ENCODE measurements at places on chromosomes 2 and 18. TPM values are rescaled to one million over a fixed set of nuclear protein-coding genes. Genes with fewer than 3 reads are reported as not detected.

DNA sequence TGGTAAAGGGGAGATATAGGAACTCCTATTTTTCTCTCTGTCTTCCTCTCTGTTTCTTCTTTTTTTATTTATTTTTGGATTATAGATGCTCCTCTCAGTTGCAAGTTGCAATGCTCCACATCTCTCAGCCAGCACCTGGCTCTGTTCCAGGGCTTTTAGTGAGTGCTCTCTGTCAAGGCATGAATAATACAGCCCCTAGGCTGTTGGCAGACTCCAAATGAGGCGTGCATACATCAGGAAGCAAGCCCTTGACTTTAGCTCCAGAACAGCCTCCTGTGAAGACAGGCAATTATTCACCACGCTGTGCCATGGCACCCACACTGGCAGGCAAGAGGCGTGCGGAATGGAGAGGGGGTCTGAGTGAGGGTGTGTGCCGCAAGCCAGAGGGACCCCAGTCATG is 228.1 kb upstream of the PXDN start:
- peak; percentile 74 for DNase-seq

GRCh38 chr2:83967854-83968253 is 491.2 kb downstream of the SUCLG1 start:
- DNase-seq: no peak

The GRHL1 gene
- total RNA-seq: 0.36 TPM

GRCh38 chr2:715854-716560 is 38.8 kb upstream of the TMEM18 start:
- peak; percentile 20 for DNase-seq

The LIMS3 gene
- 3.1 TPM for total RNA-seq

- DNase-seq: peak; percentile 94
These were observed 2.7 kb downstream of the PER2 start for GRCh38 chr2:238285653-238286082.

GRCh38 chr2:61161888-61162287 is at the start of gene C2orf74:
TSS of gene C2orf74 (plus strand) at chr2:61162188. CDS start at chr2:61162515, 327 bp downstream.
- DNase-seq: no peak

- DNase-seq: no peak
These were observed 8.3 kb upstream of the POMC start for GRCh38 chr2:25176541-25177181.

The ZNF521 gene
- 7.6 TPM for total RNA-seq

DNA sequence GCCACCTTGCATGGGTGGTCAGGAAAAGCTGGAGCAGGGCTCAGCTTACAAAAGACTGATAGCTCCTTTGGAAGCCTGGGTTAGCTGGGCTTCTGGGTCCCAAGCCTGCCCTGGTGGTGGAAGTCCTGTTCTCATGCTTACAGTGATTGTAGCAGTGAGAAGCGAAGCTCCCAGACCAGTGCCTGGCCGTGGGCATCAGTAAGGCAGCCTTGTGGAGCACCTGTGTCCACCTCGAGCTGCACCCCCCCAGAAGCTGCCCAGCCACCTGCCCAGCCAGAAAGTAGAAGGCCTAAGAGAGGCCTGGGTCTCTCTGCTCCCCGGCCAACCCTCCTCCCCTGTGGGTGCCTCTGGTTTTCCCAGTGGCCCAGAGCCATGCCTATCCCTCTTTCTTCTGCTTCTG is 10.5 kb downstream of the GLI2 start:
- no peak for DNase-seq

- DNase-seq: no peak
These were observed 33.1 kb downstream of the KLHL29 start for GRCh38 chr2:23418056-23418455.

DNA sequence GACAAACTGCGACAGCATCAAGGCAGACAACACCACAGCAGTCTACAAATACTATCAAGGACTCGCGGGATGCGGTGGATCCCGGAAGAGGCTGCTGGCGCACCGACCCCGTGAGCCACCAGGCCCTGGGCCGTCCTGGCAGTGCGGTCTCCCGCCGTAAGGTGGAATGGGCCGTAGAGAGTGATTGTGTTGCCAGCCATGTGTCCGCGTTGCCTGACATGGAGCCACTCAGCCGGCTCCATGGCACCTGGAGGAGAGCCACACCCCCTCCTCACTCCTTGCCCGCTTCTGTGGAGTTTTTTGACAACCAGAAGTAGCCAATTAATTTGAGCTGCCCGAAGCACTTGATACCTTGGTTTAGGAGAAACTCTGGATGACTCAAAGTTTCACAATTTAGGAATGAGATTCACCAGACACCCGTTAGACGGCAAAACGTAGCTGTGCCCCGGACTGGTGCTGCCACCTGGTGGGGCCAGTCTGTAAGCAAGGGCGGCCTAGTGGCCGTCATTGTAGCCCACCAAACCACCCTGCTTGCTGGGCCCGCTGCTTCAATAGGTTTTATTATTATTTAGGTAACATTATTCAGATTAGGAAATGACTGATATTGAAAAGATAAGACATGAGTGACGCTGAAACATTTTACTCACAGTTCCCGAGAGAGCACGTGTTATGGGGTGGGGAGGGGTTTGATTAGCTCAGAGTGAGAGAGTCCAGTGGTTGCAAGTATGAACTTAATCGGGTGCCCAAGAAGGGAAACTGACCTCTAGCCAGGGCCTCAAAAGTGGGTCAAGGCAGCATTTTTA is 10.2 kb upstream of the IMP4 start:
- peak; percentile 76 for DNase-seq

- DNase-seq: no peak
These were observed 32.1 kb upstream of the MAPK4 start for GRCh38 chr18:50527636-50528307.

DNA sequence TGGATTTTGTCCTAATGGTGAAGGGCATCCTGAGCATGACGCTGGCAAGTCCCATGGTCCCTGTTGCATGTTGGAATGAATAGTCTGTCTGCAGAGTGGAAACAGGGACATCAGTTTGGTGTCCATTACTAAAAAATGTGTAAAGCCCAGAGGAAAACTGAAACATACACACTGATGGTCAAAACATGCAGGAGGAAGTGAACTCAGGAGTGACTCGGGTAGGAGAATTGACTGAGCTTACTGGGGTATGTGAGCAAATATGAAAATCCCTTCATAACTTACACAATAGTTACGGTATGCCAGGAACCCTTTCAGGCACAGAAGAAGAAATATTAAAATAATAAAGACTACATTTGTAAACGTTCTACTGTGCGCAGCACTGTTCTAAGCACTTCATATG is 5.6 kb upstream of the SOX11 start:
- DNase-seq: no peak

DNA sequence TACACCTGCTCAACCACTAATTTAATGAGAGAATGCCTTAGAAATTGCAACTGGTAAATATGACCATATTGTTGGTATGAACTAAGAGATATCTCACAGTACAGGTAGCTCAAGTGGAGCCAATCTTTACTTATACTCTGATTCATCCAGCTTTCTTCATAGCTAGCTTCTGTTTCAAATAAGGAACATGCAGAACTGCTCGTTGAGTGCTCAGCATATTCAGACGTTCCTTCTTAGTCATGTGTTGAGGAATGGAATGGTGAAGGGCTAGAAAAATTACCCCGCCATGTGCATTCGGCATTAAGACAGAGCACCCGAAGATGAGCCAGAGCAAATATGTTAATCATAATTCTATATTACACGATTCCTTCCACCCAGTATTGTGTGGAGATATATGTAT is 144.0 kb upstream of the VRK2 start:
- DNase-seq: no peak

- DNase-seq: no peak
These were observed 81.3 kb downstream of the VWC2L start for GRCh38 chr2:214492152-214492551.

DNA sequence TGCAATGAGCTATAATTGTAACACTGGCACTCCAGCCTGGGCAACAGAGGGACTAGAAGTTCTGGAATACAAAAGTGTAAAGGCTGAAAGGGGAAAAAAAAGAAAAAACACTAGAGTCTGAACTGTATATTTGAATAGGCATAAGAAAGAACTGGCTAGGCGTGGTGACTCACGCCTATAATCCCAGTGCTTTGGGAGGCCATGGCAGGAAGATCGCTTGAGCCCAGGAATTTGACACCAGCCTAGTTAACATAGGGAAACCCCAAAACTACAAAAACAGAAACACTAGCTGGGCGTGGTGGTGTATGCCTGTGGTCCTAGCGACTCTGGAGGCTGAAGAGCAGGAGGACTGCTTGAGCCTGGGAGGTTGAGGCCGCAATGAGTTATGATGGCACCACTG is 70.6 kb downstream of the SAP130 start:
- DNase-seq: peak; percentile 4

The NMUR1 gene
- total RNA-seq: not detected

DNA sequence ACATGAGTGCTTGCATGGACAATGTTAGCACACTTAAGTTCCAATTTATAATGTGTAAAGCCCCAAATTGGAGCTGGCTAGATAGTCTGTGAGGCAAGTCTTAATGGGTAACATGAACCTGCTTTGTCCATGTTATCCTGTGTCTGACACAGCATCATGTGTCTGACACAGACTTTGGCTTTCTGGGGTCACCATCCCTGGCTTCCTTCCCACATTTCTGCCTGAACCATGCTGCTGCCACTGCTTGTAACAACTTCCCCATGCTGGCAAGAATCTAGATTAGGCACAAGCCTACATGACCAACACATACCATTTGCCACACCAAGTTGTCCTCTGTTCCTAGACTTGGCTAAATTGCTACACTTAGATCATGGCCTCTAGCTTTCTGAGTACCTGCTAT is 49.8 kb upstream of the ZBTB7C start:
- no peak for DNase-seq

The MYL12A gene
- total RNA-seq: 818 TPM

The SULT6B1 gene
- not detected for total RNA-seq

- DNase-seq: no peak
These were observed 10.4 kb downstream of the ARHGAP25 start for GRCh38 chr2:68745006-68745405.

The CD207 gene
- total RNA-seq: not detected

DNA sequence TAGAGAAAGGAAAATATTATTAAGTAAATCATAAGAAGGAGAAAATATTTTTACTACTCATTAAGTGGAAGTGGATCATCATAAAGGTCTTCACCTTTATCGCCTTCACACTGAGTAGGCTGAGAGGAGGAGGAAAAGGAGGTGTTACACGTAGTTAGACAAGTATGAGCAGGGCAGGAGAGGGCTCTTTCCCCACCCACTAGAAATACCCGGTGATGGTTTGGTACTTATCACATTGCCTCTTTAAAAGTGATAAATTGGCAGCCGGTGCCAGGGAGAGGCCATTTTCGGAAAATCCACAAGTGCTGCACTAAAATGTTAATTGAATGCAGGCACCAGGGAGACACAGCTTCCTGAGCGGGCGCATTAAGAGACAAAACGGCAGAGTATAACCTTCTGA is 598.7 kb upstream of the SOX11 start:
- DNase-seq: no peak

The LIMS2 gene
- total RNA-seq: 3.3 TPM

The GPR75 gene
- total RNA-seq: 1.1 TPM

GRCh38 chr2:215392687-215393270 is 43.1 kb downstream of the FN1 start:
- no peak for DNase-seq

DNA sequence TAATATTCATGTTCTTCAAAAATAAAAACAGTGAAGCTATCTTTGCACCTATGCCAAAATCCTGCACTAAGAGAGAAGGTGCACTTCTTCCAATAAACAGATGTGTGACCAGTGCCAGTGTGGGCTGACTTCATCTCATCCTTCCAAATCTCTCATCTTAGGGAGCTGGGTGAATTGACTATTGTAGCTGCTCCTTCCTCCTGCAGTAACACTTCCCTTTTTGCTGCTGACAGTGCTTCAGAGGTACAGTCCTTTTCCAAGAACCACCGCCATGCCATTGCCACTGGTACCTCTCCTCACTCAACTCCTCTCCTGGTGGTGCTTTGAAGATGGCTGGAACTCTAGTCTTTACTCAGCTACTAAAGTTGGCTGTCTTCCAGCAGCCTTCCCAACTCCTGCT is 42.1 kb upstream of the ARHGAP25 start:
- no peak for DNase-seq

GRCh38 chr18:76499637-76500340 is 4.7 kb upstream of the ZNF516 start:
- no peak for DNase-seq

DNA sequence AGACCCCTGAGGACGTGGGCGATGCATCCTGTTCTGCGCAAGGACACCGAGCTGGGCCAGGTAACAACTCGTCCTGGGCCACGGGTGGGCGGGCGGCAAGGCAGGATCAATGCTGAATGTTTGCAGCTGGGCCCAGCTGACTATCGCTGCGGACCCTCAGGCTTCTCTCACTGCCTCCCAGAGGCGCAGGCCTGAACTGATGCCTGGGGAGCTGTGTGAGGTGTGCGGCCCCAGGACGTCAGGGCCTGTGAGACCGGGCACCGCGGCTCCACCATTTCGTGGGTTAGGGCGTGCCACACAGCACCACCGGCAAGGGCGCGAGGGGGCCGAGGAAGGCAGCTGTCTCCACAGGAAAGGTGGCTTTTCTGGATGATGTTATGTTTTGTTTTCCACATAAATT is 307.4 kb downstream of the NDUFA10 start:
- DNase-seq: no peak

The SLC9A4 gene
- not detected for total RNA-seq
